ENCODE measurements at places on chromosomes 1 and 21. TPM values are rescaled to one million over a fixed set of nuclear protein-coding genes. Genes with fewer than 3 reads are reported as not detected.

DNA sequence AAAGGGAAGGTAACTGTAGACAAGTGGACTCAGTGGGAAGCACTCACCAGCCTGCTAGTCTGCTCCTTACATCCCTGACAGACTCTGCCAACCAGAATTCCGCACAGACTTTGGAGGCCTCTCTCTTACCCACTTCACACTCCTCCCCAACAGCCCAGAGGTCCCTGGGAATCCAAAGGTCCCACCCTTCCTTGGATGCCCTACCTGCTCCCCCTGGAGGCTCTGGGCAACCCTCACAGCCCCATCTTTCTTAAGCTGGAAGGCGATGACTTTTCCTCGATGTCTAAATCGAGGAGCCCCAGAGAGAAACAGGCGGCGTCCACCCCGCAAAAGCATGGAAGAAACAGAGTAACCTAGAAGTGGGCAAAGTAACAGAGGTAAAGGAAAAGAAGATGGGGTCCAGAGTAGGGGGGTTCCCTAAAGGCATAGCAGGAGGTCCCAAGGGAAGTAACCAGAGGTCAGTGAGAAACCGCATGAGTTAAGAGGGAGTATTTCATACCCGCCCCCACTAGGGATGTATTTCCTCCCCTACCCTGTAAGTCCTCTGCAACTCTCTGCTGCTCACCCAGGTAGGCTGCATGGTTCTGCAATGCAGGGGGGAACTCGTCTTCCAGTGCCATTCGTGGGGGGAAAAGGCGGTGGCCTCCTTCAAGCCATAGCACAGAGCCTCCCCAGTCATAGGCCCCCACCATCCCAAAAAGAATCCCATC lies 8.4 kb downstream of the ITGA10 start:
- no peak for DNase-seq

- no peak for DNase-seq
These were observed 184.4 kb downstream of the C1orf94 start for GRCh38 chr1:34361121-34361520.

DNA sequence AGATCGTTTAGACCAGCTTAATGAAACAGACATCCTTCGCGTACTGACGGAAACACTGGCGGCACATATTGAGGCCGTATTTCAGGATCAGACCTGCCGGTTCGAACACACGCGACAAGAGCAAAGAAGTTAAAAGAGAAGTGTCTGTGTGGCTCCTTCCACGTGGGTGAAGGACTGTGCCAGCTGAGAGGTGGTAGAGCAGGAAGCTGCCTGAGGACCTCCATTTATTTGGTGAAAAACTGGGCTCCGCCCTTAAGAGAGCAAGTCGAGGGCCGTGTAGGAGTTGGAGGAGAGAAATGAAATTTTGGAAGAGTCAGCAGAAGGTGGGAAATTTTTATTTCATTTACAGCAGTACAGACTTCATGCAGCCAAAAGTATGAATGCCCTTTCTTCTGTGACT lies 38.8 kb upstream of the ADORA3 start:
- no peak for DNase-seq

- no peak for DNase-seq
These were observed at the start of gene S100A5 for GRCh38 chr1:153540394-153541361. Gene S100A5, minus strand, starts transcription at chr1:153540934. Its CDS starts 743 bp downstream, at chr1:153540191.

DNA sequence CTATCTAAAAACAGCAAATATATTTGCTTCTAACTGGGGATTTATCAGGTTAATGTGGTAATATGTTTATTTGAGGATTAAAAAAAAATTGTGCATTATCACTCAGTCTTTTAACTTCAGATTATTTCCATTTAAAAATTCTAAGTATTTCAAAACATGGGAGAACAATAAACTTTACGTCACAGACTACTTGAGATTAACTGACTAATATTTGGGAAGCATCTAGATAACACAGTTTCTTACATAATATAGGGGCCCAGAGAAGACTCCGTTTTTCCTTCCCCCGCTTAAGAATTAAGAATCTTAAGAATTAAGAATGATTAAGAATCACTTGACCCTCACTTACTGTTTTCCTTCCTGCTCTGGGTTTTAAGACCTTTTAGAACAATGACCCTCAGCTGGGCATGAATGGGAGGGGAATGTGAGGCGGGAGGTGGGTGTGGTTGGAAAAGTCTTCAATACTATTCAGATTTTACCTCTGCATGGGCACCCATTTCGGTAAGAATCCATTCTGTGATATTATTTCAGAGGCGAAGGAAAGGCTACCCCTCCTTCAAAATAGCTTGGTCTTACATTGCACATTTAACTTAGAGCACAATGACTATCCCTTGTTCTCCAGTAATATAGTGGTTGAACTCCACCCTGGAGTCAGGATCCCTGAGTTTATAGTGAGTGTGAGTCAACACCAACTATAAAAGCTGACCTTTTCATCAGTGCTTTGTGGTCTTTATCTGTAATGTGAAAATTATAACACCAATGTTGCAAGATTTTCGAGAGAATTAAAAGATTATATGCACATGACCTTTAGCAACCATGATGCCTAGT lies 821.3 kb downstream of the USP25 start:
- DNase-seq = no peak

DNA sequence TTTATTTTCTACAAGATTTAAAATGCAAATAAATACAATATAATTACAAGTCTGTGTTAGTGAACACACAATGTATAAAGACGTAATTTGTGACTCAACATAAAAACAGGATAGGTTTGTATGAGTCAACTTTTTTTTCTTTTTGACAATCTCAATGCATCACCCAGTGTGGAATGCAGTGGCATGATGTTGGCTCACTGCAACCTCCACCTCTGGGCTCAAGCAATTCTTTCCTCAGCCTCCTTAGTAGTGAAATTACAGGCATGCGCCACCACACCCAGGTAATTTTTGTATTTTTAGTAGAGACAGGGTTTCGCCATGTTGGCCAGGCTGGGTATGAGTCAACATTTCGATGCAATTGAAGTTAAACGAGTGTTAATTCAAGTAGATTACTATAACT lies 5.9 kb upstream of the SPRR2E start:
- DNase-seq = no peak

Gene DMRTA2
- not detected for total RNA-seq

DNA sequence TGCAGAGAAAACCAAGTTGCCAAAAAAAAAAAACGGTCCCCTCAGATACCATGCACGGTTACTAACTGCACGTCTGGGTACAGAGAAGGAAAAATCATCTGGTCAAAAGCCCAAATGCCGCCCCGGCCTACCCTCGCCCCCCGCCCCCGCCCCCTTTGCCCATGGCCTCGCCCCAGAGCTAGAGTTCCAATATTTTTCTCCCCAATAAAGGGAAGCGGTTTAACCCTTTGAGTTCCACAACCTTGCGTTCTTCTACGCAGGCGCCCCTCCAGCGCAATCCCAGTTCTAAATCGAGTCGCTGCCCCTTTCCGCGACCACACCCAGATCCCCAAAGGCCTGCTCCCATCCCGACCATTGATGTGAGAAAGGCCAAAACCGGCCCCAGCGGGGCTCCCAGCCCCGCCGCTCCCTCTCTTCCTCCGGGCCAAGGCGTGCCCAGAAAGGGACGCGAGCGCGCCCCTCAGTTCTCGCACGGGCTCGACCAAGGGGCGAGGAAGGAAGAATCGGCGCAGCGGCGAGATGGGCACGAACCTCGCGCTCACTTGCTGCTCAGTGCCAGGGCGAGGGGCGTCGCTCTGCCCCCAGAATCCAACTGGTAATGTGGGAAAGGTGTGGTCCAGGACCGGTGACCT lies 797 bp downstream of the WDR47 start:
- DNase-seq = peak; percentile 63

- DNase-seq = no peak
These were observed 19.9 kb downstream of the INSRR start for GRCh38 chr1:156838972-156839371.

DNA sequence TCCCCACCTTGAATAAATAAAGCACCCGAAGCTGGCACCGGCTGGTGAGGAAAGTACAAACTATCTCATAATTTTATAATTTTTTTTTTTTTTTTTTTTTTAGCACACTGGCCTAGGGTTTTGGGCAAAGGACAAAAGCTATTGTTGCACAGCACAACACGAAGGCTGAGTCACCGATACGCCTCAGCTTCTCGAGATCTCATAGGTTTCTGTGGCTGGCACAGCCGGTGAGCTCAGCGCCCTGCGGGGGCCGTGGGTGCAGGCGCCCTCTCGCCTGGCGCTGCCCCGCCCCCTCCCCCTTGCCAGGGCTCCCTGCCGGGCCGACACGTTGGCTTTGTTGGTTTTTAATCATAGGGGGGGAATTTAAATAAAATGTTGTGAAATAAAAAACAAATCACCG lies 17.2 kb downstream of the CASZ1 start:
- DNase-seq = no peak

GRCh38 chr1:67434491-67434890 lies 4.3 kb upstream of the SERBP1 start:
- no peak for DNase-seq

DNA sequence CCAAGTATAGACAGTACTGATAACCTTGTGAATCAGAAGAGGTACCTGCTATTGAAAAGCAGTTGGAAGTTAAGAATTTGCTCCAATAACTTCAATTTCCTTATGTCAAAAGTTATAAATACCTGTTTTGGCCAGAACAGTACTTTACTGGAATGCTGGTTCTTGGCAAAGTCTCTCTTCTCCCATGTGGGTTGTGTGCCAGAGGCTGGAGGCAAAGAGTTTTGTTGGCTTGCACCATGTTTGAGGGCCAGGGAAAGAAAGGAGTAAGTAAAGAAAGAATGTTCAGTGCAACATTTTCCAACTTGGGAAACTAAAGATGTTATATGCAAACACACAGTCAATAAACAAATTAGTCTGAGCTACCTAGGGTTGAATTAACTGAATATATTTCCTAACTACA lies 67.0 kb upstream of the DYNLT5 start:
- no peak for DNase-seq

DNA sequence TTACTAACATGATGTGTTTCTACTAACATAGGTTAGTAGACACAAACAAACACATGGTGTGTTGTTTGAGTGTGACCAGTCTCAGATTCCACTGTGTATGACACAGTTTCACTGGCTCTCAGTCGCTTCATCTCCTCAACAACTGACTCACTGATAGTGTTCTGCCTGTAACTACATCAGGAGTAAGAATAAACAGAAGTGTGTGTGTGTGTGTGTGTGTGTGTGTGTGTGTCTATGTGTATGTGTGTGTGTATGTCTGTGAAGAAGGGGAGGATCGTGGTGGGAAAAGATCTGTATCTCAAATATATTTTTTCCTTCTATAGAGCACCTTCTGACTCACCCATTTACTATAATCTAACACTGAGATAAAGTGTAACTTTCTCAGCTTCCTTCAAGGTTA lies 391.0 kb downstream of the PTPRC start:
- no peak for DNase-seq

DNA sequence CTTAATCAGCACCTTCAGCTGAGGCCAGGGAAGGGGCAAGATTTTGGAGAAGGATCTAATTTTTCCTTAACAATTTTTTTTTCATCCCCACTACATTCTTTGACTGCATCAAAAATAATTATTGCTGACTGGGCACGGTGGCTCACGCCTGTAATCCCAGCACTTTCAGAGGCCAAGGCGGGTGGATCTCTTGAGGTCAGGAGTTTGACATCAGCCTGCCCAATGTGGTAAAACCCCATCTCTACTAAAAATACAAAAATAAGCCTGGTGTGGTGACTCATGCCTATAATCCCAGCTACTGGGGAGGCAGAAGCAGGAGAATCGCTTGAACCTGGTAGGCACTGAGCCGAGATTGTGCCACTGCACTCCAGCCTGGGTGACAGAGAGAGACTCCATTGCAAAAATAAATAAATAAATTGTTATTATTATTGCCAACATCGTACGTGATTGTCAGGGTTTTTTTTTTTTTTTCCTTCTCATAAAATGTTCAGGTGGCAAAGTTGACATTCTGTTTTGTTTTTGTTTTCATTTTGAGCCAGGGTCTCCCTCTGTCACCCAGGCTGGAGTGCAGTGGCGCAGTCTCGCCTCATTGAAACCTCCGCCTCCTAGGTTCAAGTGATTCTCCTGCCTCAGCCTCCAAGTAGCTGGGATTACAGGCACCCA lies 37.3 kb upstream of the MORC3 start:
- DNase-seq = no peak

Gene IGSF9
- 28.1 TPM for total RNA-seq

GRCh38 chr1:220296981-220297380 lies 24.7 kb upstream of the RAB3GAP2 start:
- DNase-seq = no peak

Gene C4BPB
- not detected for total RNA-seq

DNA sequence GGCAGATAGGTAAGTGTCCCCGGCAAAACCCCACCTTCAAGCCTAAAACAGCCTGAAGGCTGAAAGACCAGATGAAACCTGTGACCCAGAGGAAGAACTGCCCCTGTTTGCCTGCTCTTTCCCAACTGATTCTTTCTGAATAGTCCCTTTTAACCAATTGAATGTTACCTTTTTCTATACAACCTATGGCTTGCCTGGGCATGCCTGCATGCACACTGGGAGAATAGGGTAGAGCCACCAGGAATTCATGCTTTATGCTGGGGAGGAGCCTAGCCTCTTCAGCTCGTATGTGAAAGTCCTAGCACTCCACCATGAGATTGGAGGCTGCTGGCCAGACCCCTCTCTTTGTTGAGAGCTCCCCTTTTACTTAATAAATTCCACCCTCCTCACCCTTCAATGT lies 340.0 kb downstream of the PTBP2 start:
- DNase-seq = no peak
